ENCODE measurements at places on chromosomes 12 and 14.

DNA sequence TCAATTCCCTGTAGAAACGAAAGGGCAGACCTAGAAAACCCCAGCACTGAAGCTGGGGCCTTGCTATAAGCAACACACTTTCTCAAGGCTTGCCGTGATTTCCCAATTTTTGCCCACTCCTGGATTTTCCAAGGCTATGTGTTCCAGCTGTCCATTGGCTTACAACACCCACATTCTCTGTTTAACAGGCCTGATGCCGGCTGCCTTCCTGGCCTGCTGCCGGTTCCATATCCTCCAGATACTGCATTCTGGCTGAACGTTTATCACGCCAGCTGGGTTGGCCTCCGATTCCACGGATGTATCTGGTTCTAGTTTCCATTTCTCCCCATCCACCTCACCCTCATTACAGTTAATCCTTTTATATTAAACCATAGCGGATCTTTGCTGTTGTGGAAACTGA lies 2.0 kb upstream of the PCNX1 start:
- DNase-seq, result no peak

DNA sequence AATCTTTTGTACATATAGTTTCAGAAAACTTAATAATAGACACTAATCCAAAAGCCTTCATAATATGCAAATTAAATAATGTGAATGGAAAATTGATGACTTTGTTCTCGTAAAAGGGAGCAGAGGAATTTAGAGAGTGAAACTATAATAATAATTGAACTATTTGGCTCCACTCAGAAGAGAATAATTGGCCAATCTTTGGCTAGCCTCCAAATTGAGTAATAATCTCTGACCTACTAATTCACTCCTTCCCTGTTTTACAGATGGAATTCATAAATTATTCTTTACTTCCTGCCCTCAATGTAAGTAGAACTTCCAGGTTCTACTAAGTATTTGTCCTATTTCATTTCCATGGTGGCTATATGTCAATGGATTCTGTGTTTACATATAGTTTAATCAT lies 15.8 kb downstream of the TRIM9 start:
- DNase-seq, result no peak

- no peak for DNase-seq
Measured at GRCh38 chr12:89234324-89235114, 117.8 kb downstream of the DUSP6 start.

DNA sequence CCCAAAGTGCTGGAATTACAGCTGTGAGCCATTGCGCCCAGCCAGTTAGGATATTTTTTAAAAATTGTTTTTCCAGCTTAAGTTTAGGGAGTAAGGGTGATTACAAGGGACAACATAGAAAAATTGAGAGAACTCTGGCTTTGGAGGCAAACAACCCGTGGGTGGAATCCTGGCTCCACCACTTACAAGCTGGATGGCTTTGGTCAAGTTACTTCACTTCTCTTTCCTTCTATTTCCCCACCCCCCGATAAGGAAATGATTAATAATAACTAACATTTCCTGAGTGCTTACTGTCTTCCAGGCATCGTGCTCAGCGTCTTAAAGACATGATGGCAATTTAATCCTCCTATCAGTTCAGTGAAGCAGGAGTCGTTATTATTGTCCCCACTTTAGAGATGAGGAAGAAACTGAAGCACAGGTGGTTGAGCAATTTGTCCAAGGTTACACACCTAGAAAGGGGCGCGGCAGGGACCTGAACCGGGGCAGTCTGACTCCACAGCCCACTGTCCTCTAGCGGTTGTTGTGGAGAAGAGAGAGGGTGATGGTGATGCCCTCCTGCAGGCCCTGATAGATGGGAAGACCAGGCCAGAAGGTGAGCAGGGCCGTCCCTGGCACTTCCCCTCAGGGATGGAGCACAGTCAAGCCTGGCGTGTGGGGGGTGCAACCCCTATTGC lies 16.7 kb upstream of the FAIM2 start:
- no peak for DNase-seq

GRCh38 chr12:21934173-21934572 lies 7.1 kb downstream of the ABCC9 start:
- DNase-seq, result no peak

DNA sequence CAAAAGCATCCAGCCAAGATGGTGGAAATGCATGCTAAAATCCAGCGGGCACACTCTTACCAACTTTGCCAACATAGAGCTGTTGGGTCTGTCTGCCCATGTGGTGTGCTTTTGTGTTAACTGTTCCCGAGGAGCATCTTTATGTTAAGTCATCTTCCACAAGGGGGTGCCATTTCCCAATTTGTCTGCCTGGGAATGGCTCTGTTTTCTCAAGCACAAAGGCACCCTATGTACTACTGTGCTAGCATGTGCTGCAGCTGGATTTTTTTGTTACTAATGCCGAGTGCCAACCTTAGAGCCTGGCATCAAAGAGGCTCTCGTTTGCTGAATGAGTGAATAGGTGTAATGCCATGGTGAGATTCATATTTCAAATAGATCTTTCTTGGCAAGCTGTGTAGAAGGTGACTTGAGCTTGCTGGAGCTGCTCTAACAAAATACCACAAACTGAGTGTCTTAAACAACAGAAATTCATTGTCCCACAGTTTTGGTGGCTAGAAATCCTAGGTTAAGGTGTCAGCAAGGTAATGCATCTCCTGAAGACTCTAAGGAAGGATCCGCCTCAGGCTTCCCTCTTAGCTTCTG lies 74.3 kb downstream of the TRHDE start:
- DNase-seq, result peak; percentile 10

DNA sequence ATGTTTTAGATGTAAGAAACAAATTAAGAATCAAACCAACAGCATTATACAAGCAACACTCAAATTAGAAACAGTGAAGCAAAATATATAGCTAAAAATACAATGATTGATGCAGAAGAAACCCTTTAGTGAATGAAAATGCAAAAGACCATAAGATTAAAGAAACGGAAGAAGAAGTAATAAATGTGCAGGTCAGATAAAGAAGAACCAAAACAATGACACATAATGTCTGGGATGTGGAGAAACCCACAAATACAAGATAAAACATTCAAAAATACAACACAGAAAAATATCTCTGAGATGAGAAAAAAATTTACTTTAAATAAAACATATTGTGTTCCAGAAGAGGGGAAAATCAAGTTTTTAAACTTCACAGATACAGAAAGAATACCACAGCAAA lies 73.4 kb upstream of the AVPR1A start:
- no peak for DNase-seq

DNA sequence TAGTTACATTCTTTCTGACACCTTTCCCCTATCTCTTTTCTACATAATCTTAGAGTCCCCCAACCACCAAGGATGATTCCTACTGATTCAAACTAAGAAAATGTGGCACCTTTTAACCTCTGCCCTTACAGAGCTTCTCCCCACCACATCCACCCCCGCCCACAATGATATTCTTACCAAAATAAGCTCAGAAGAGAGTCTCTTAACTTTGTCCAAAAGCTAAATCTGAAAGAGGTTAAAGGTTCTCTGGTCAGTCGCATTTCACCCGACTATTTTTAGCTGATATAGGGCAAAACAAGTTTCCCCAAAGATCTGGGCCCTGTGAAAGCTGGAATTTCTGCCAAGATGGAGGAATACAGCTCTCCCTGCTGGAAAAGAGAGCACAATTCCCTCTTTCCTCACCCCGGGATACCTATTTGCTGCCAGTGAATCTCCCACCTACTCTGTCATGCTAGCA lies 128.6 kb downstream of the ZFP36L1 start:
- DNase-seq, result peak; percentile 25
